ENCODE measurements at places on chromosomes 5 and 9.

- DNase-seq: no peak
These were observed 16.2 kb downstream of the CDC14B start for GRCh38 chr9:96603305-96604003.

- DNase-seq: no peak
These were observed 103.2 kb downstream of the AK8 start for GRCh38 chr9:132774886-132775285.

GRCh38 chr5:1516615-1517601, 6.9 kb downstream of the LPCAT1 start:
- peak; percentile 57 for DNase-seq

DNA sequence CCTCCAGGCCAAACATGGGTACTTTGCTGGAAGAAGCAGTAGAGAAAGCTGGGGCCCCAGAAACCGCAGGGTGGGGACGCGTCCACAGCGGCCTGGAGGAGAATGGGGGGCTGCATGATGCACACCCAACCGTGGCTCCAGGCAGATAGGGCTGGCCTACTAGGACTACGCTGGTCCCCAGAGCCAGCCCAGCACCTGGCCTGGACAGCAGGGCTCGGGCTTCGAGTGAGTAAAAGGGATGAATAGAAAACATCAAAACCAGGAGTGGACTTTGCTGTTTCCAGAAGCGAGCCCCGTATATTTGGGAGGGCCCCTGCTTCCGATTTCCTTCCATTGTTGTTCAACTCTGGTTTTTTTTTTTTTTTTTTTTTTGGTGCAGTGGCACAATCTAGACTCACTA, 30.7 kb downstream of the DBH start:
- DNase-seq: no peak

- no peak for DNase-seq
These were observed 46.0 kb downstream of the ADAMTS19 start for GRCh38 chr5:129506086-129506485.

GRCh38 chr9:36488389-36488756, 84.3 kb upstream of the MELK start:
- DNase-seq: no peak

- DNase-seq: no peak
These were observed 48.6 kb downstream of the HRH2 start for GRCh38 chr5:175706499-175706898.

DNA sequence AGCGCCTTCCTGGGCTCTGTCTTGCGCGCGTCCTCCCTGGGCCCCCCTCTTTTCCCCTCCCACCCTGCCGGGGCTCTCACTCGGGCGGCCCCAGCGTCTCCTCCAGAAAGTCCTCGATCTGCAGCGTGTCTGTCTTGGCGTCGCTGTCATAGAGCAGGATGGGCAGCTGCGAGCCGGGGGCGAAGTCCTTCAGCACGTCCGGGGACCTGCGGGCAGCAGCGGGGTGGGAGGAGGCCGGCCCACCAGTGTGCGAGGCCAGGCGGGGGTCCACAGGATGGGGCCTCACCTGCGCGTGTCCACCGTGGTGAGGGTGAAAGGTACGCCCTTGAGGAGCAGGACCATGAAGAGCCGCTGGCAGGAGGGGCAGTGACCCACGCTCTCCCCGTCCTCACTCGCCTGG, 1.0 kb downstream of the CLIC3 start:
- DNase-seq: no peak

- no peak for DNase-seq
These were observed 75.4 kb downstream of the NFIB start for GRCh38 chr9:14238518-14238917.

DNA sequence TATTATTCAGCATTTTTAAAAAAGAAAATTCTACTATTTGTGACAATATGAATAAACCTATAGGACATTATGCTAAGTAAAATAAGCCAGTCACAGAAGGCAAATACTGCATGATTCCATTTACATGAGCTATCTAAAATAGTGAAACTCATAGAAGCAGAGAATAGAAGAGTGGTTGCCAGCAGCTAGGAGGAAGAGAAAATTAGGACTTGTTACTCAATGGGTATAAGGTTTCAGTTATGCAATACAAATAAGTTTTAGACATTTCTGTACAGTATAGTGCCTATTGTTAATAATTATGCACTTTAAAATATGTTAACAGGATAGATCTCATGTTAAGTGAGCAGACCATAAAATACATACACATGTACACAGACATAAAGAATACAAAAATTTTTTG, 73.8 kb upstream of the SPINK5 start:
- no peak for DNase-seq

GRCh38 chr5:16754086-16754485, 137.3 kb upstream of the RETREG1 start:
- no peak for DNase-seq

Measured in right atrium auricular region (tissue), 2 donors.